ENCODE measurements at places on chromosomes 3 and 15.

DNA sequence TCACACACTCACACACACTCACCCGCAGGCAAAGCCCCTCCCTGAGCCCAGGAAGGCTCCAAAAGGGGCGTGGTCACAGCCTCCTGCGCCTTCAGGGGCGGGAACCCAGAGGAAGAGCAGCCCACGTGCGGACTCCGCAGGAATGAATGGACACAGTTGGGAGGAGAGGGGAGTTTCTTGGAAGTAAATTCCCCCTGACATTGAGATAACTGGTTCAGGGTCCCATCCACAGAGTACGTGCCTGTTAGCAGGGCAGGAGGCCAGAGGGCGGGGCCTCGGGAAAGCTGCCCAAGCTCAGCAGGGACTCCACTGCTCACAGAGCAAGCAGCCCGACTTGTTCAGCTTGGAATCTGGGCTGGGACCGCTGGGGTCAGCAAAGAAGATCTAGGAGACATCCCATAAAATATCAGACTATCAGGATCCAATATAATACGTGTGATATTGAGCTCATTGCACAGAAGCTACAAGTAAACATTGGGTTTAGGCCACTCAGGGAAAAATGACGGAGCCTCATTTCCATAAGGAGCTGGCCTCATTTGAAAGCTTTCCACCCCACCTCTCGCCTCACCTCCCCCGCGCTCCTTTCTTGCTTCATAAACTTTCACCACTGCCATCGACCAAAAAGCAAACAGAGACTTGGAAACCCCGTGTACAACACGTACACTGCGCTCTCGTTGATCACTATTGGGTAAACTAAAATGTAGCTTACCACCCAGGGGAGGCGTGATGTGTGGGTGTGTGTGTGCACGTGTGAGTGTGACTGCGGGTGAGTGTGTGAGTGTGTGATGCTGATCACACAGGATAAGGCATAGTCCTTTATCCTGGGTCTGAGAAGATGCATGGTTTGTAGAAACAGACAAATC is 36.0 kb downstream of the TM2D3 start:
- peak; percentile 60 for DNase-seq

DNA sequence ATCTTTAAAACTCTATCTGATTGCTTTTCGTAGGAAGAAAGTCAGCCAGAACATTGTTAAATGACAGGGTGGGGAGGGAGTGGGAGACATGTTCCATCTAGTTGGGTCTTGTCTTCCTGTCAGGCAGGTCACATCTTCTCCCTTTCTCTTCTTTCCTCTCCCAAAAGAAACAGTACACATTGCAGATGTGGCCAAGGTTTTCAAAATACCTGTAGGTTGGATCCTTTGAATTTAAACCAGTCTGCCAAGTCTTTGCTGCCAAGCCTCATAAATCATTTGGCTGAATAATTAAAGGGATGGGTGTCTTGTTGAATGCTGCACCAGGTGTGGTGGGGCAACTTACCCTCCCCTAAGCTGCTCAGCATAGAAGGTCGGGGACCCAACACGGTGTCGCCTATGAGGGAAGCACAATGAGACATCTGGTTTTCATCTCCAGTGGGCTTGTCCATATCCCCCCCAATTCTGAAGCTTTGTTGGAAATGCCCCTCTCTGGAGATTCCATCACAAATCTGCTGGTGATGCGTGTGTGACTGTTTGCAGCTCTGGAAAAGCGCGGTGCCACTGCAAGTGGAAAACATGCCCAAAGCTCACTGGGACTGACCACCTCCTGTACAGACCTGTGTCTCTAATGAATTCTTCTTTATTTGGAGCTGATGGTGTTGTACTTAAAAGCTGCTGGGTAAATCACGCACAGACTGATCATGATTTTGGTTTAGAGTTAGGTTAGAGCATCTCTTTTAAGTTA is 112.6 kb downstream of the FILIP1L start:
- DNase-seq, result no peak

- no peak for DNase-seq
Measured at GRCh38 chr3:193560870-193561269, 6.2 kb upstream of the ATP13A4 start.

- DNase-seq, result no peak
Measured at GRCh38 chr3:100868894-100869293, 124.3 kb downstream of the ABI3BP start.

DNA sequence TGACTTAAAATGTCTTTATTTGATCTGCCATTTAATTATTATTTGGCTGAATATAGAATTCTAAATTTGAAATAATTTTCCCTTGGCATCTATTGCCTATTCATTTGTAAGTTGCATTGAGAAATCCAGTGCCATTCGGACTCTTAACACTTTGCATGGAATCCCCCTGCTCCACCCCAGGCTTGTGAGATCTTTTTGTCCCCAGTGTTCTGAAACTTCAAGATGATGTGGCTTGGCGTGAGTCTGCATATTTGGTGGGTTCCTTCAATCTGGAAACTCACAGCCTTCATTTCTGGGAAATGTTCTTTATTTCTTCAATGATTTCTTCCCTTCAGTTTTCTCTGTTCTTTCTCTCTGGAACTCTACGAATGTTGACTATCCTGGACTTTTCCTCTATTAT is 83.8 kb upstream of the BLM start:
- DNase-seq, result no peak

GRCh38 chr3:119331661-119332060 is 37.5 kb downstream of the ARHGAP31 start:
- DNase-seq, result no peak

DNA sequence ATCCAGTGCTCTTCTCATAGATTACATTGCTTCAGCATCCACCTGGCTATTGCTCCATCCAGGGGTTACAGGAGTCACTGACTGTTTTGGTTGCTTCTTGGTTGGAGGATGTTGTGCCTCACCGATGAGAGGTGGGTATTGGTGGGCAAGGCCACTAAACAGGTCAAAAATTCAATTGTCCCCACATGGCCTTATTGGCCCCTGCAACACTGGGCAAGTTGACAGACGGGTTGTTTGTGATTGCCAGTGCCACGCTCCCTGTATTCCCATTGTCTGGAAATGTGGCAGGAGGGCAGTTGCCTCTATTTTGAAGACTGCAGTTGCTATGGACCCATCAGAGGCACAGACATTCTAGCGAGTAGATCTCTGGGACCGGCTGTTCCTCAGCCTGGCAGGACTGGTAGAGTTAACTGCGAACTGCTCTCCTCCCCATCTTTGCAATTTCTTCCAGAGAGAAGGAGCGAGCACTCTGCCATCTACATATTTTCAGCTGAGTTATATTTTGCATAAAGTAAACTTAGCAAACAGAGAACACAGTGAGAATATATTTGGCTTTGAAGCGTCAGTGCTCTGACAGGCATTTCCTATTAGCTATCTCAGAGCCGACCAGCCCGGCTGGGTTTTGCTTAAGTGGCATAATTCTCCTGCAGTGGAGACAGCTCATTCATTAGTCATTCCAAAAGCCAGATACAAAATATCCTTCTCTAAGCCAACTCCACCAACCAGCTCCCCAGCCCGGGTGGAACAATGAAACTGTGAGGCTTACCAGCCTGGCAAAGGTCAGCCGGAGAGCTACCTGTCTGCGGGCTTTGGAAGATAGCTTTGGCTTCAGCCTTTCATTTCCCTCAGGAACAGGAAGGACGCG is 26.0 kb upstream of the MAGEF1 start:
- DNase-seq, result no peak

- DNase-seq, result no peak
Measured at GRCh38 chr15:72865486-72865885, 81.9 kb upstream of the ADPGK start.

DNA sequence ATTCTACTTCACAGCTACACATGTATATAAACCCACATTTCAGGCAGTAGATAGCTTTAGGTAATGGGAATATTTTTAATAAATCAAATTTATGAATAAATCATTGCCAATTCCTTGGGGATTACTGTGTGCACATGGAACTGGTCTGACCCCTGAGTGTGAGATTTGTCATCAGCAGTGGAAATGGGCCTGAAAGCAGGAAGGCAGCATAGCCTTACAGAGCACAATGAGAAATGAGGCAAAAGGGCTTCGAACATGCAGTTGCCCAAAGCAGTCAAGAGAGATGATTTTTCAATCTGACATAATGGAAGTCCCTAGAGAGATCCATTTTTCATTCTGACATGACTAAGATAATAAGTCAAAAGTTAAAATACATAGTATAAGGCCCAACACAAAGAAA is 599.2 kb downstream of the TUSC7 start:
- no peak for DNase-seq

- no peak for DNase-seq
Measured at GRCh38 chr3:134110963-134111362, 81.2 kb upstream of the SLCO2A1 start.

- no peak for DNase-seq
Measured at GRCh38 chr3:133096900-133097613, 58.9 kb downstream of the TMEM108 start.

DNA sequence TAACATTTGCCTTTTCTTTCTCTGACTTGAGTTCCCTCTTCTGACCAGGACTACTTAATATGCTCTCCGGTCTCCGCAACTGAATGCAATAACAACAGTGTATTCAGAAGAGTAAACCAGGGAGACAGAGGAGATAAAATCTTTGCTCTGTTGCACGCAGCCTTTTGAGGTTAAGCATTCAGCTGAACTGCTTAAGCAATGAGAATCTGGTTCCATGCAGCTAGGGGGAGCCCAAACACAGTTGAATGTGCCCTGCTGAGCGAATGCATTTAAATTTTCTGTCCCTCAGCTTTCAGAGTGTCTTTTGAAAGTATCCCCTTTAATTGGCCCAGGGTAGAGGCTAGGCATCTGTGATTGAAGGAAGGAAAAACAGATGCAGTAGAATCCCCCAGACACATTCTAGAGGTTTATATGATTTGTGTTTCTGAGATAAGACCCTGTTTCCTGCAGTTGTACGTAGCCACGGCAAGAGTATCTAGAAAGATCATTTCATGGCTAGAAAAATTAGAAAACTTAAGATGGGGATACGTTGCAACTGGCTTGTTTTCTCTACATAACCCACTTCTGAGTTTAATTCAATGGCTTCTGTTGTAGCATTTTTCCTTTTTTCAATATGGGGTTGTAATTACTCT is 309.6 kb downstream of the TUSC7 start:
- DNase-seq, result peak; percentile 10

- no peak for DNase-seq
Measured at GRCh38 chr3:79385211-79385610, 382.6 kb downstream of the ROBO1 start.

Measured in HepG2 (cell line).